GF-D8 (cell line): ENCODE measurements at places on chromosomes 4 and X.

DNA sequence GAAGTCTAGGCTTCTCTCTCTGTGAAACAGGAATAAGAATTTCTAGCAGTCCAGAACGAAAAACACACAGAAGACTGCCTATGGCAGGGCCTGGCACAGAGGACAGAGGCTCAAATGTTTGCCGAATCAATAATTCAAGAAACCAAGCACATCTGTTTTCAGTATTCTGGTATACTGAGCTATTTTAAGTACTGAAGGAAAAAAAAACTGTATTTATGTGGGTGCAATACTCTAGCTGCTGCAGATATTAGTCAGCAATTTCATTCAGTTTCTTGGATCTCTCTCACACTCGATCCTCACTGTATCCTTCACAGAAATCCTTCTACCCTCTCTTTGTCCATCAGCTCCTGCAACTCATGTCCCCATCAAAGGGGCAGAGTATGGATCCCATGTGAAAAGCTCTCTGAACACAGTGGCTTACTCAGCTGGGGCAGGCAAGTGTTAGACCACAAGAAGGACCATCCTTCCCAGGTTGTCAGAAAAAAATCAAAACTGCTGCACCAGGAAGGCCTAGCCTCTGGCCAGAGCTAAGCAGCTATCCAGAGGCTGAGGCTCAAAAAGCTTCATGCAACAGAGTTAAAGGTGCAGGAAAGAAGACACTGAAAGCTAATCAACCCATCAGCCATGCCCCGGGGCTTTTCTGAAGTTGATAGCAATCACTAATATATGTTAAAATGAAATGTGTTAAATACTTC is 9.1 kb upstream of the USO1 start:
- no peak for DNase-seq

- DNase-seq: no peak
Observed at GRCh38 chrX:142483965-142484364, 278.9 kb upstream of the MAGEC2 start.

GRCh38 chrX:47796433-47796906 is 40.2 kb upstream of the ZNF81 start:
- DNase-seq: no peak

GRCh38 chr4:61374447-61374891 is 174.3 kb downstream of the ADGRL3 start:
- DNase-seq: no peak

GRCh38 chr4:2062168-2062807 is 3.2 kb downstream of the NAT8L start:
- DNase-seq: no peak

DNA sequence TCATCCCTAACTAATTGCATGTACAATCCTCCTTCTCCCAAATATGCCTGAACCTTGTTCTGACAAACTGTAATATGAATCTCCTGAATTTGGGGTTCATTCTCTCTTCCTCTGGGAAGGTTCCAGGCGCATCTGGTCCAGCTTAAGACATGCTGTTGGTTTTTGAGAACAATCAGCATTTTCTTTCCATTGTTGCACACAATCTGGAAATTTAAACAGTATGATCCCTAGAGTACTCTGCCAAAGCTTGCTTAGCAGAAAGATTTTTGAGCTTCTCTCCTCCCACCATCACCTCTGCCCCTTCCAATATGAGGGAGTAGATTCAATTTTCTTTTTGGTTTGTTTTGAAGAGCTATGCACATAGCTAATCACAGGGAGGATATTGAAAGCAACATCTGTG is 50.1 kb downstream of the SRPX start:
- no peak for DNase-seq

GRCh38 chrX:50827996-50828395 is 14.0 kb upstream of the SHROOM4 start:
- no peak for DNase-seq

- no peak for DNase-seq
Observed at GRCh38 chr4:77176640-77177039, 19.6 kb downstream of the CCNG2 start.

DNA sequence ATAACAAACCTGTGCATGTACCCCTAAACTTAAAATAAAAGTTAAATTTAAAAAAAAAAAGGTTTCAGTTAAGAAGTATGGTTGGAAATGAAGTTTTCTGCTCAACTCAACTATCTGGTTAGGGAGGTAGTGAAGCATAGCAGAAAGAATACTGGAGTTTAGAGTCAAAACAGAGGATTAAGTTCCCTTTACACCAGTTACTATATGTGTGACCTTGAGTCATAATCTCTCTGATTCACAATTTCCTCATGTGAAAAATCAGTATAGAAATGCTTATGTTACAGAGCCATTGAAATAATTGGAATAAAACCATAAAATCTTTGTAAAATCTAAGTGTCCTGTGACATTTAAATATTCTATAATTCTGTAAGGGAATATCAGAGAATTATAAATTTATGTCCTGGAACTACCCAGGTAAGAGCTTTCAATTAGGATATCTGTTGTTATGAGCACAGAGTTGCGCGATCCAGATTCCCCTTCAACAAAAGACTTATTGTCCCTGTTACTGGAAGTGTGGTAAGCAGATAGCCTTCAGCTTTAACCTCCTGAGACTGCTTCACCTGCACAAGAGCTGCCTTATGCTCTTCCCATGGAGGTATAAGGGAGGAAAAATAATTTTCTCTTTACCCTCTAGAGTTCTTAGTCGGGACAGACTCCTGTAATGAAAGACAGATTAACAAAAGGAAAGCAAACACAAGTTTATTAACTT is 203.8 kb upstream of the NRK start:
- DNase-seq: no peak

- DNase-seq: no peak
Observed at GRCh38 chr4:180296036-180296599, 1947.1 kb upstream of the TENM3 start.

DNA sequence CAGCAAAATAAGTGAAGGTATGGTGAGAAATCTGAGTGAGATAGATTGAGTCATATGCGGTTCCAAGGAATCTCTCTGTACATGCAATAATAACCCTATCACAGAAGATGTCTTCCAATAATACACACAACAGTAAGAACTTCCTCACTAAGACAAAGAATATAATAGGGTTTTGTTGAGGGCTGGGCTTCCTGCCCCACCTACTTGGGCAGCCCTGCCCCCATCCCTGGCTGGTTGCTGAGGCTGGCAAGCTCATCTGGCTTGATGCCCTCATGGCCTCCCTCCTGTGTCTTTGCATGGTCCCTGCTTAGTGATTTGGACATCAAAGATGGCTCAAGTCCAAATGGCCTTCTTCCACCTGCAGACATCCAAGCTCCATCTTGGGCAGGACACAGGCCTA is 2.7 kb downstream of the GEMIN8 start:
- DNase-seq: no peak

GRCh38 chr4:2365054-2365912 is 53.2 kb downstream of the ZFYVE28 start:
- no peak for DNase-seq
